Mesothelial cell of epicardium (in vitro differentiated cells): ENCODE measurements at places on chromosomes 2 and 18.

DNA sequence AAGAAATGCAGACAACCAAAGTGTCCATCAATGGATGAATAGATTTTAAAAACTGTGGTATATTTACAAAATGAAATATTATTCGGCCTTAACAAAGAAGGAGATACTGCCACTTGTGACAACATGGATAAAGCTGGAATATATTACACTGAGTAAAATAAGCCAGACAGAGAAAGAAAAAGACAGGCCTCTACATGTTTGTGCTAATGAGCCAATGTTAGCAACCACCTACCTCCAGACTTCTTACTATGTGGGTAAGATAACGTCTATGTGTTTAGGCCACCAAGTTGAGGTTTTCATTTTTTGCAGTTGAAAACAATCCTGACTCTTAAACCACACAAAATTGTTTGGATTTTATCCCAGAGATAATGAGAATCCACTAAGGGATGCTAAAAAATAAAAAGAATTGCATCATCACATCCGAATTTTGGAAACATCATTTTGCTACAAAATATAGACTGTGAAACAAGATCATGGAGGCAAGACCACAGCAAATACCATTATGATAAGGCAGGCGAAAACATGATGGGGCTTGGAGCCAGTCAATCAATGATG is 47.0 kb downstream of the EVA1A start:
- no peak overlapping the region for H3K4me3 ChIP-seq
- peaks cover 60% of the 10 kb centered on the region for H3K36me3 ChIP-seq
- no peak for DNase-seq
- H3K4me1 ChIP-seq, result peaks cover 20% of the 10 kb centered on the region

DNA sequence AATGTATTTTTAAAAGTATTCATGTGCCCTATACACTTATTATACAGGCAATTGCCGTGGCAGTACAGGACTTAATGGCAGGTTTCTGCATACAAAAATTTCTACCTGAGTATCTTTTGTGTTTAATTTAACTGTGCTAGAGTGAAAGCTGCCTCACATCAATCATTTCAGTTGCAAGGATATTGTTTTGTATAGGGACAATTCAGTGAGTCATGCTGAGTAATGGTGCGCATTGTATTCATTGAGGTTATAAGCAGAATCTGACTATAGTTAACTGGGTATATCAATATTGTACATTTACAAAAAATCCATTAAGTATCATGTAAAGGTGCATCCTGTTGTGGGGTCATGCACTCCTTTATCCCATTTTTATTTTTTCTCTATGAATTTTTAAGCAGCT is 121.5 kb downstream of the GCA start:
- H3K27me3 ChIP-seq, result peaks cover 3% of the 10 kb centered on the region
- H3K4me1 ChIP-seq, result no peaks in the 10 kb centered on the region
- H3K27ac ChIP-seq, result no peak overlapping the region
- DNase-seq, result no peak

GRCh38 chr18:10437837-10438236 is 16.6 kb upstream of the APCDD1 start:
- H3K27me3 ChIP-seq, result no peaks in the 10 kb centered on the region
- no peak overlapping the region for H3K4me3 ChIP-seq
- H3K4me1 ChIP-seq, result peaks cover 15% of the 10 kb centered on the region
- H3K36me3 ChIP-seq, result no peaks in the 10 kb centered on the region

- peaks cover 12% of the 10 kb centered on the region for H3K4me1 ChIP-seq
- H3K27ac ChIP-seq, result no peak overlapping the region
- no peak for DNase-seq
These were observed 18.7 kb upstream of the ASPRV1 start for GRCh38 chr2:69979902-69980807.

GRCh38 chr2:229431327-229431954 is 160.4 kb upstream of the PID1 start:
- peaks cover 4% of the 10 kb centered on the region for H3K27me3 ChIP-seq
- no peaks in the 10 kb centered on the region for H3K36me3 ChIP-seq
- no peak overlapping the region for H3K27ac ChIP-seq
- H3K4me1 ChIP-seq, result no peaks in the 10 kb centered on the region
- H3K4me3 ChIP-seq, result no peak overlapping the region

GRCh38 chr2:209425471-209426071 is 1.7 kb downstream of the MAP2 start:
- H3K27me3 ChIP-seq, result peaks cover 7% of the 10 kb centered on the region
- no peak overlapping the region for H3K4me3 ChIP-seq
- no peak for DNase-seq
- H3K27ac ChIP-seq, result no peak overlapping the region
- H3K4me1 ChIP-seq, result peaks cover 9% of the 10 kb centered on the region
- H3K36me3 ChIP-seq, result no peaks in the 10 kb centered on the region

GRCh38 chr2:53490659-53491058 is 276.9 kb upstream of the CHAC2 start:
- no peaks in the 10 kb centered on the region for H3K36me3 ChIP-seq
- H3K4me3 ChIP-seq, result no peak overlapping the region
- no peaks in the 10 kb centered on the region for H3K27me3 ChIP-seq
- H3K27ac ChIP-seq, result peak overlapping the region; percentile 66

DNA sequence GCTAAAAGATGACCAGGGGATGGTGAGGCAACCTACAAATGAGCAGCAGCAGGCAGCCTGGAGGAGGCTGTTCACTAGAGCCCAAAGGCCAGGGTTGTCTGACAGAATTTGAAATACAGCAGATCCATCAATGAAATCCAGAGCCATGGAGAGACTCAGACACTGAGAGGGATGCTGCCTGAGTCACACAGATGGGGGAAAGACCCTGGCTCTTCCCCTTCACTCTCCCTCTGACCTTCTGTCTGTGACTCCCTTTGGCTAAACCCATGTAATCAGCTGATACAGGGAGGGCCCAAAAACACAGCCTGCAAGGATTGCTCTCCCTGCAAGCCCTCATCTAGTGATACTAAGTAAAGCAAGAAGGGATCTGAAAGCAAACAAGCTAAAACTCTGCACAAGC is 166.5 kb upstream of the SPOPL start:
- peak overlapping the region; percentile 28 for H3K27ac ChIP-seq
- H3K36me3 ChIP-seq, result no peaks in the 10 kb centered on the region
- H3K4me1 ChIP-seq, result peaks cover 12% of the 10 kb centered on the region
- H3K27me3 ChIP-seq, result no peaks in the 10 kb centered on the region
- DNase-seq, result no peak
- no peak overlapping the region for H3K4me3 ChIP-seq

- peaks cover 2% of the 10 kb centered on the region for H3K4me1 ChIP-seq
- H3K4me3 ChIP-seq, result no peak overlapping the region
- H3K27ac ChIP-seq, result no peak overlapping the region
- DNase-seq, result no peak
- H3K36me3 ChIP-seq, result peaks cover 25% of the 10 kb centered on the region
These were observed 45.8 kb downstream of the HS6ST1 start for GRCh38 chr2:128272601-128273468.

DNA sequence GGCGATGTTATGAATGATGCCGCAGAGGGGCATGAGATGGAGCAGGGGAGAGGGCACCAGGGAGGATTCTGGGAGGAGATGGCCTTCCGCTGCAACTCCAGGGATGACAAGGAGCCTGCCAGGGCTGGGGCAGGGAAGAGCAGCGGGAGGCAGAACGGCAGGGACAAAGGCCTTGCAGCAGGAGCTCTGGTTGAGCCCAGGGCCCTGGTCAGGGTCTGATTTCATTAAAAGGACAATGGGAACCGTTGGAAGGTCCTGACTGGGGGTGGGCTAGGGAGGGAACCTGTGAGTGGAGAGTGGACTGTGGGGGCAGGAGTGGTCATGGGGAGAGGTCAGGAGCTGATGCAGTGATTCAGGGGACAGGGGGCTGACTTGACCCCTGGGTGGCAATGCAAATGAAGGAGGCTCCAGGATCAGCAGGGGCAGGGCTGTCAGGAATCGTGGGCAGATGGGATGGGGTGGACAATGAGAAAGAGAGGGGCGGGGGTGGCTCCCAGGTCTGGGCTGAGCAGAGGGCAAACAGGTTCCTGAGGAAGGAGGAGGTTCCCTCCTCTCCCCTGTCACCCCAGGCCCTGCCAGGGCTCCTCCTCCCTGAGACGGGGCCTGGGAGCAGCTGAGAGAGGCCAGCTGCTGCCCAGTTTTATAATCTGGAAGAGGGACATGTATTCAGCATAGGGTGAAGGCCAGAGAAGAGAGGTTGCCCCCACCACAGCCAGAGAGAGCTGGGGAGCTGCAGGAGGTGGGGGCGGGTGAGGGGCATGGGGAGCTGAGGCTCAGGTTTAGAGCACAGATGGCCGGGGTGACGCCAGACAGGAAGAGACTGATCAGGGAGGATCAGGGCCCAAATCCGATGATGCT is 7.3 kb upstream of the DUSP2 start:
- no peaks in the 10 kb centered on the region for H3K36me3 ChIP-seq
- H3K4me1 ChIP-seq, result peaks cover 25% of the 10 kb centered on the region
- no peak overlapping the region for H3K27ac ChIP-seq
- H3K27me3 ChIP-seq, result no peaks in the 10 kb centered on the region
- no peak overlapping the region for H3K4me3 ChIP-seq
- no peak for DNase-seq

- H3K4me3 ChIP-seq, result no peak overlapping the region
- no peak for DNase-seq
These were observed 109.4 kb downstream of the TANC1 start for GRCh38 chr2:159077869-159078268.

DNA sequence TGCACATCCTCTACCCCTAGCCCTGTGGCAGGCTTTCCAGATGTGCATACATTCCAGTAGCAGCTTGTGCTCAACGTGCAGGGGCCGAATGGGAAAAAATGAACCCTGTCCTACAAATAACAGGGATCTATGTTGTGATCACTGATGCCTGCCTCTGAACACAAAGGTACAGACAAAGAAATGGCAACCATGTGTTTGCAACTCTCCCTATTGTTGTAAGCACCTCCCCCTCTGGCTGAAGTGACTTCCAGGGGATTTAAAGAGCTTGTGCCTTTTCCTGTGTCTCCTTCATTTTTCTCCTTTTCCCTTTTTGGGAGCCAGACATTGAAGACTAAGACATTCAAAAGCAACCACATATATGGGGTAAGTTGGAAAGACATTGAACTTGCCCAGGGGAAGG is 21.6 kb downstream of the ARHGAP25 start:
- H3K4me1 ChIP-seq, result peaks cover 10% of the 10 kb centered on the region
- H3K4me3 ChIP-seq, result no peak overlapping the region
- DNase-seq, result no peak
- H3K36me3 ChIP-seq, result peaks cover 10% of the 10 kb centered on the region
- H3K27ac ChIP-seq, result no peak overlapping the region
- H3K27me3 ChIP-seq, result peaks cover 13% of the 10 kb centered on the region

GRCh38 chr18:13253786-13254688 is 35.5 kb downstream of the LDLRAD4 start:
- H3K27me3 ChIP-seq, result peaks cover under 1% of the 10 kb centered on the region
- H3K36me3 ChIP-seq, result peaks cover 7% of the 10 kb centered on the region
- peaks cover 21% of the 10 kb centered on the region for H3K4me1 ChIP-seq
- H3K27ac ChIP-seq, result peak overlapping the region; percentile 44
- H3K4me3 ChIP-seq, result no peak overlapping the region

GRCh38 chr18:23798824-23799223 is 109.6 kb downstream of the LAMA3 start:
- no peak for DNase-seq
- peaks cover 1% of the 10 kb centered on the region for H3K4me1 ChIP-seq
- peaks cover 7% of the 10 kb centered on the region for H3K27me3 ChIP-seq

- no peaks in the 10 kb centered on the region for H3K4me1 ChIP-seq
- no peaks in the 10 kb centered on the region for H3K36me3 ChIP-seq
- no peak overlapping the region for H3K27ac ChIP-seq
- no peaks in the 10 kb centered on the region for H3K27me3 ChIP-seq
- H3K4me3 ChIP-seq, result no peak overlapping the region
- no peak for DNase-seq
These were observed 73.6 kb downstream of the CCDC141 start for GRCh38 chr2:178976351-178976750.

DNA sequence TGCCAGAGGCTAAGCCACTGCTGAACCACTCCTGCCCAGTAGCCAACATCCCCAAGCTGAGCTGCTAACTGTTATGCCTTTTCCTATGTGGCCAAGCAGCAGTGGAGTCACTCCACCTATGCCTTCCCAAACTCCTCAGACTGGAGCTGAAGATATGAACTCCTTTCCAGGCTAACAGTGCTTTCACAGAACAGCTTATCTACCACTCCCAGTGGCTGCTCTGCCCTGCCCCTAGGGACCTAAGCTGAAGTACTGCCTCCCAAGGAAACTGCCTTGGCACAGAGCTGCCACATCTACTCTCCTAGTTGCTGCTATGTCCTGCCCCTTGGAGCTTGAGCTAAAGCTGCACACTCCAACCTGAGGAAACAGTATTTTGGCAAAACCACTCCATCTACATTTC is 275.9 kb downstream of the RBM43 start:
- no peak overlapping the region for H3K27ac ChIP-seq
- peaks cover 27% of the 10 kb centered on the region for H3K4me1 ChIP-seq
- no peaks in the 10 kb centered on the region for H3K27me3 ChIP-seq
- H3K4me3 ChIP-seq, result no peak overlapping the region
- no peak for DNase-seq

DNA sequence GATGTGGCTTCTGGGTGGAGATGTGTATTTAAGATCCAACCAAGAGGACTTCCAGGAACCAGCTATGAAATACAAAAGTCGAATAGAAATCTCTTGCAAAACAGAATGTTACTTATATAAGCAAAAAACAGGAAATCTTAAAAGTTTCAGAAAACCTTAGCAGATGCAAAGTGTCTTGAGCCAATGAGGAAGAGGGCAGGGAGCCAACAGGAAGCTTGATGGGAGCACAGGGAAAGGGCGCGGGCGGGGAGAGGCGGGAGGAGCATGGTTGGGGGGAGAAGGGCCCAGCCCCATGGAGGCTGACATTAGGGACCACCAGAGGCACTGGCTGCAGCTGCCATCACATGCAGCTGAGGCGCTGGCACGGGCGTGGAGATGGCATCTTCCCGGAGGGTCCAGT is 203.3 kb downstream of the SNTG2 start:
- H3K27me3 ChIP-seq, result peaks cover 9% of the 10 kb centered on the region
- H3K36me3 ChIP-seq, result no peaks in the 10 kb centered on the region
- DNase-seq, result no peak
- no peak overlapping the region for H3K4me3 ChIP-seq
- H3K27ac ChIP-seq, result no peak overlapping the region

- peaks cover 15% of the 10 kb centered on the region for H3K4me1 ChIP-seq
- H3K36me3 ChIP-seq, result peaks cover 3% of the 10 kb centered on the region
- no peak overlapping the region for H3K27ac ChIP-seq
- H3K4me3 ChIP-seq, result no peak overlapping the region
These were observed 83.9 kb downstream of the AAK1 start for GRCh38 chr2:69559442-69560146.

DNA sequence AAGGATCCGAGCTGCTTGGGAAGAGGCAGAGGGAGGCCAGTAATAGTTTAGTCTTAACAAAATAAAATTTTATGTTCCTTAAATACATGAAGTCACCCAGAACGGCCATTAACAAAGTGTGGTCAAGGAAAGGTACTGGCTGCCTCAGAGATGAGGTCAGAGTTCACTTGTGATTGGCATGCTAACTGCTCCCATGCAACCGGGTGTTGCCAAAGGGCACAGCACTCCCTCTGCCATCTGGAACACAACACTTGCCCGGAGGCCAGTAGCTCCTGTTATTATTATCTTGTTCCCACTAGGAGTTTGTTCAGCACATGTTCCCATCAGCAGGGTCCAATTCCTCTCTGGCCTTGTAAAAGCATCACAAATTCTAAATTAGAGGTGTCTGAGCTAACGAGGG is 207.0 kb downstream of the CYP26B1 start:
- H3K36me3 ChIP-seq, result no peaks in the 10 kb centered on the region
- no peaks in the 10 kb centered on the region for H3K27me3 ChIP-seq
- H3K27ac ChIP-seq, result no peak overlapping the region

GRCh38 chr2:138390316-138390945 is 111.1 kb upstream of the SPOPL start:
- H3K27me3 ChIP-seq, result no peaks in the 10 kb centered on the region
- H3K4me1 ChIP-seq, result no peaks in the 10 kb centered on the region
- no peak overlapping the region for H3K27ac ChIP-seq
